ENCODE measurements at places on chromosomes 4 and X.
A peak's percentile ranks its signal among the peaks of the same experiment; 100 is the strongest.

DNA sequence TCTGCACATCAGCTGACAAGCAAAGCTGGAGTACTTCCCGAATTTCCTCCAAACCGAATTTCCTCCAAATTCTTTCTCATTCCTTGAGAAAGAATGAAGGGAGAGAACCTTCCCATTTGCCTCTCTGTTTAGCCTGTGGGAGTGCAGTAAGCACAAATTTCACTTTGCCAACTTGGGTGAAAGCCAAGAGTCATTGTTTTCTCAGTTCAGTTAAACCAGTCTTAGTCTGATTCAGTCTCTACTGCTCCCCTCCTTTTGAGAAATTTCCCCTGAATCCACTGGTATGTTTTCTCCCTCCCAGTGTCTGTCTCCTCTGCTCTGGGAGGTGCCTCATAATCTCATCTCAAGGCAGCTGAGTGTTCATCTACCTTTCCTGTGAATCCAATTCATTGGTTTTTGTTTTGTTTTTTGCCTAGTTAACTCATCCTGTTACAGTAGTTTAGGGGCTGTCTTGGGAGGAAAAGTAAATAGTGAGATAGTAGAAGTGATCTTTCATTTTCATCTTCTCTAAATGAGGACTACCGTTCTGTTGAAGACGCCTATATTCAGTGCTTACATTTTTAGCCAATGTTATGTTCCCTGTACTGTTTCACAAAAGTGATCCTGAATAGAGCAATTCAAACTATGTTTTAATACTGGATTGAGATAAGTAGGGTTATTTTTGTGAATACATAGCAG is 49.0 kb downstream of the SYTL5 start:
- DNase-seq = peak; percentile 57

GRCh38 chr4:39814403-39815185 is 116.7 kb downstream of the UBE2K start:
- peak; percentile 14 for DNase-seq

GRCh38 chrX:70289793-70290770 is at the start of the genes KIF4A and PDZD11:
Gene KIF4A, plus strand, starts transcription at chrX:70290104. Its CDS starts 355 bp downstream, at chrX:70290459.
Gene PDZD11, minus strand, starts transcription at chrX:70289927. Its CDS starts 586 bp downstream, at chrX:70289341.
- DNase-seq = peak; percentile 96

- no peak for DNase-seq
These were observed 51.4 kb upstream of the MSANTD1 start for GRCh38 chr4:3197366-3198105.

GRCh38 chr4:150491132-150492049 is 90.6 kb upstream of the MAB21L2 start:
- no peak for DNase-seq

DNA sequence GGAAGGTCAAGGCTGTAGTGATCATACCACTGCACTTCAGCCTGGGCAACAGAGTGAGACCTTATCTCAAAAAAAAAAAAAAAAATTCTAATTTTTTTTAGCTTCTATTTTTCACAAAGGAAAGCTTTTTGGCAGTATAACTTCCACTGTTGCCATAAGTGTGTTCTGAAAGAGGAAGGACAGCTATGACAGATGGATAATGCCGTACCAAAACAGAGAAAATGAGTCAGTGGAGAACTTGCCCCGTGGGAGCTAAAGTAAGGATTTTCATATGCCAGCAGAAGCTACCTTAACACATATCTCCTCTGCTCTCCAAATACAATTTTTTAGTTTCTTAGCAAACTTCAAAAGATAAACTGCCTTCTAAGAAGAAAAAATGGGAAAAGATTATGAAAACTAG is 43.7 kb downstream of the RPS3A start:
- no peak for DNase-seq

- peak; percentile 89 for DNase-seq
These were observed at the start of gene BEX5 for GRCh38 chrX:102155806-102156179. Gene BEX5, minus strand, starts transcription at chrX:102155977. Its CDS starts 1,712 bp downstream, at chrX:102154265.

DNA sequence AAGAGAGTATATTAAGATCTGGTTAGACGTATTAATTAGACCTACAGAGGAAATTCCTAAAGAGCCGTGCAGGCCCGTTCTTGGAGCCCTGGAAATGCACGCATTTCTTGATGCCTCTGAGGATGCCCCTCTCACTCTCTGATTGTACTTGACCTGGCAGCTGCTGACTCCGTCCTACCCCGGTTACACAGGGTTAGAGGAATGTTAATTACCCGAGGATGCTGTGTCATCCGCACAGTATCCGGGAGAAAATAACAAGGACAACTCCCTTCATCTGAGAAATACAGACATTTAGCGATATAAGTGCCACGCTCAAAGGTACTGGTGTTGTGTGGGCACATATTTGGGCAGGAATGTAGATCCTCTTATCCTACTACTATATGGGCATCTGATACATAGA is 404.6 kb upstream of the FAT1 start:
- no peak for DNase-seq

DNA sequence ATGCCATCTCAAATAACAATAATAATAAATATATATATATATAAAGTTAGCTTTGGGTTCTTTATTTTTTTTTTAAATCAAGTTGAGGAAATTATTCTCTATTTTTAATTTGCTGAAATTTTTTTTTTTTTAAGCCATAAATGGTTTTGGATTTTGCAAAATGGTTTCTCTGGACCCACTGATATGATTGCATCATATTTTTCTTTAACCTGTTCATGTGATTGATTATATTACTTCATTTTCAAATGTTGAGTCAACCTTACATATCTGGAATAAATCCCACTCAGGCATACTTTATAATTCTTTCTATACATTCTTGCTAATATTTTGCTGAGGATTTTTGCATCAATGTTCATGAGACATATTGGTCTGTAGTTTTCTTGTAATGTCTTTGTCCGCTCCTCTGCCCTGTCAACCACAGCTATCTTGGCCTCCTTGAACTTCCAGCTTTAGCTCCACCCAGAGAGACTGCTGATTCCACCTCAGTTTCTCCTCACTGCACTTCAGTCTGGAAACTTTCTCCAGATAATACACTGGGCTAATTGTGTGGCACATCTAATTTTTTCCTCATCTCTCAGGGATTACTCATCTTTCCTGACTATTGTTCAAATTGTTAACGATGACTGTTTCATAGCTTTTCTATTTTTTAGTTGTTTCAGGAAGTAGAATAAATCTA is 160.9 kb upstream of the GIMD1 start:
- DNase-seq = no peak

GRCh38 chrX:53599781-53600396 is 86.6 kb downstream of the HUWE1 start:
- DNase-seq = no peak

DNA sequence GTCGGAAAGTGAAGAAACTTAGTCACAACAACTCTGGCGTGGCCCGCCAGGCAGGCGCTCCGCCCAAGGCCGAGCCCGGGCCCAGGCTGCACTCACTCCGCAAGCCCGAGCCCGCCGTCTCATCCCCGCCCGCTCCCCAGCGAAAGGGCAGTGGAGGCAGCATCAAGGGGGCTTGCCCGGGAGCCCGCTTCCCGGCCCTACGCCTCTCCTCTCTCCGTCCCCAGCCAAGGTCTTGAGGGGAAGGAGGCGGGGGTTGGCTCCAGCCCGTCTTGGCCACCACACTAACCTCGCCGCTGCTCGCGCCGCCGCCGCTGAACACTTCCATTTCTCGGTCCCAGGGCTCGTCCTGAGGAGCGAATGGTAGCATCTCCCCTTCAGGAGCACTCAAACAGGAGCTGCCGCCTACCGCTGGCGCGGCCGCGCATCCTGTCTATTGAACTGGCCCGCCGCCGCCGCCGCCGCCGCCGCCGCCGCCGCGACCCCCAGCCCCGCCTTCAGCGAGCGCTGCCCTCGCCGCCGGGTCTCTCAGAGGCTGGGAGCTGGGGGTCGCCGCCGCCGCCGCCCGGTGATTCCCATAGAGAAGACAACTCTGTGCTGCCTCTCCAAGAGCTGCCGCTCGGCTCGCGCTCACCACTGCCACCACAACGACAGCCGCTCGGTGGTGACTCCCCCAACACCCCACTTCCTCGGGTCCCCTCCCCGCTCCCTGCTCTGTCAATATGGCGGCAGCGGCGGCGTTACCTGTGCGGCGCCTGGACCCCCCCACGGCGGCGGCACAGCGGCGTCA is at the start of gene RPS6KA6:
Gene RPS6KA6 (minus strand): TSS at position 667 of the 787 bp plus-strand sequence. CDS start 300 bp downstream, at position 367.
- no peak for DNase-seq

DNA sequence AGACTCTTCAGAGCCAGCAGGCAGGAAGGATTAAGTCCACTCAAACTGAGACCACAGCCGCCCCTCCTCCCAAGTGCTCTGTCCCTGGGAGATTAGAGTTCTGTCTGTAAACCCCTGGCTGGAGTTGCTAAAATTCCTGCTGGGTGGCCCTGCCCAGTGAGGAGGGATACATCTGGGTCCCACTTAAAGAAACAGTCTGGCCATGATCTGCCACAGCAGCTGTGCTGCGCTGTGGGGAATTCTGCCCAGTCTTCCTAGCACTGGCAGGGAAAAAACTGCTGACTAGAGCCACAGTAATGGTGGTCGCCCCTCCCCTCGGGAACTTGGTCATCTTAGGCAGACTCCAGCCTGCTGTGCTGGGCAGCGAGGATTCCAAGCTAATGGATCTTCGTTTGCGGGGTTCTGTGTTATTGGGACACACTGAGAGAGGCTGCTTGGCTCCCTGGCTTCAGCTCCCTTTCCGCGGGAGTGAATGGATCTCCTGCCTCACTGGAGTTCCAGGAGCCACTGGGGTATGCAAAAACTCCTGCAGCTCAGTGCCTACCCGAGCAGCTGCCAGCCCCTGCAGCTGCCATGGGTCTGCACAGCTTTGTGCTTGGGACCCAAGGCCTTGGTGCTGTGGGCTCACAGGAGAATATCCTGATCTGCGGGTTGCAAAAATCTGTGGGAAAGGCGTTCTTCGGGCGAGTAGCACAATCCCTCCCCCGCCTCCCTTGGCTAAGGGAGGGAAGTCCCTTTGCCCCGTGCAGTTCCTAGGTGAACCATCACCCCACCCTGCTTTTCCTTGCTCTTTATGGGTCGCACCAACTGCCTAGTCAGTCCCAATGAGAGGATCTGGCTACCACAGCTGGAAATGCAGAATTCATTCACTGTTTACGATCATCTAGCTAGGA is 15.7 kb downstream of the ZXDB start:
- DNase-seq = no peak

- peak; percentile 46 for DNase-seq
These were observed 423.3 kb upstream of the TENM3 start for GRCh38 chr4:181819946-181820345.

- DNase-seq = no peak
These were observed 121.2 kb downstream of the VEGFC start for GRCh38 chr4:176671532-176671931.

- no peak for DNase-seq
These were observed 414.4 kb downstream of the SMARCA1 start for GRCh38 chrX:129108936-129109335.

DNA sequence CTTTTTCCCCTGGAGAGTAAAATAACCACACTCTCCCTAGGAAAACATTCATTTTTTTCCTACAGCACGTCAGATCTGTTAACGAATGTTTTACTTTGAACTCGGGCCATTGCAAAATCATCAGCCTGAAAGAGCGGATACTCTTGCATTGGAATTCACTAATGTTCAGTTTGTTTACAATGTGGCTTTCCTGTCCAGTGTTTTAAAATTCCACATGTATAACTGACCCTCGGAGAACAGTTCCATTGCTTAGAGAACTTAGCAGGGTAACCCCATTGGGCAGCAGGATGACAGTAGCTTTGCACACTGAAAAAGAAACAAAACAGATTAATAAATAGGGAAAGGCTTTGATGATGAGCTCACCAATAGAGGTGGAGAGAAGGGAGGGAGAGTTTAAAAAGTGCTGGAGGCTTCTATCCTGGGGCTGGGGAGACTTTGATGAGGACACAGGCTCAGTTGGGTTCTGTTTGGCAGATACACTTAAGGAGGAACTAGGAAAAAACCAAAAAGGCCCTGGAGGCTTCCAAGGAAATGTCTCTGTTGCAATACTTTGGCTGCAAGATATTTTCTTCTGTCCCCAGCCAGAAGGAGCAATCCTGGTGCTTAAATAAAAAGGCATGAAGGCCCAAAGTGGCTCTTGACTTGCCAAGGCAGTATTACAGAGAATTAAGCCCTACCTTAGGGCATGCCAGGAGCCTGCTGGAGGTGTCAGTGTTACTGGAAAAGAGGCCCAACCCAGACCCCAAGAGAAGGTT is 143.1 kb downstream of the ARSF start:
- DNase-seq = peak; percentile 50

DNA sequence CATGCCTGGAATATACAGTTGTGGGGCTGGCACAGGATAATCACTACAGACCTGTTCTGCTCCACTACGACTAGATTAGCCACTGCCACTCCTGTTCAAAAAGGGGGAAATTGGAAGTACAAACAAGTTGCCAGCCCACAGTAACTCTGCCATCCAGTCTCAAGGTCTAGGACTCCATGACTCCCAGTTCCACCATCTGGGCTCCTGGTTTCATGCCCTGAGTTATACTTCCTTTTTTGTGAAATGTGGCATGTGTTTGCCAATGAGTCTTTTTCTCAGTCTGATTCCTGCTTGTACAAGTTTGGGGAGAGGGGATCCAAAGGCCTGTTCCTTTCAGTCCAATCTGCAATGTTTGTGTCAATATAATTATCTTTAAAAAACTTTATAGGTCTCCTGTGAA is 1.0 kb upstream of the BLOC1S4 start:
- DNase-seq = no peak

GRCh38 chr4:47032405-47033106 is 1.2 kb downstream of the GABRB1 start:
- peak; percentile 88 for DNase-seq

DNA sequence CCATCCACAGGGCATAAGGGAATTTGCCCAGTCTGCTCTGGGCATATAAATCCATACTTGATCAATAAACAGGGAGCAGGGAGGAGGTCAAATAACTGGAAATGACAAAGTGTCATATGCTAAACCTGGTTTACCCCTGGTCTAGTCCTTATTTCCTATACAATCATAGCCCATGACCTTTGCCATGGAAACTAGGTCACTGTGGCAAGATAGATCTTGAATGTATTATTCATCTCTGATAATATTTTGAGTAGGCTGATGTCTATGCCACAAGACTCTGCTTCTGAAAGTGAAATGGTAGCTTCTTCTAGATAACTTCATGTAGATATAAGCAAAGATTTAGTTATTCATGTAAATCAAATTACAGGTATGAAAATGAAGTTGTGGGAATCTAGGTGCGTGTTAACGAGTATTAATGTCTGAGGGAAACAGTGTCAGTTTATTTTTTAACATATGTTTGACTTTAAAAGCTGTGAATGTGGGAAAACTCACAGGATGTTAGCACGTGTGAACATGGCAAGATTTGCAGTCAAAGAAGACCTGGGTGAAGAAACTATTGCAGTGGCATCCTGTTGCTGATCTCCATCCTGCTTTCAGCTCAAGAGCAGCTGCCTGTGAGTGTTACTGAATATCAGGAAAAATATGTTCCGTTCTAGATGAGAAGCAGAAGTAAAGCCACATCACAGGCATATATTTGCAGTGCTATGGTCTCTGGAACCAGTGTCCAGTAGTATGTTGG is 81.8 kb upstream of the NDP start:
- DNase-seq = no peak

- no peak for DNase-seq
These were observed 130.1 kb downstream of the RNF150 start for GRCh38 chr4:141003193-141003592.

DNA sequence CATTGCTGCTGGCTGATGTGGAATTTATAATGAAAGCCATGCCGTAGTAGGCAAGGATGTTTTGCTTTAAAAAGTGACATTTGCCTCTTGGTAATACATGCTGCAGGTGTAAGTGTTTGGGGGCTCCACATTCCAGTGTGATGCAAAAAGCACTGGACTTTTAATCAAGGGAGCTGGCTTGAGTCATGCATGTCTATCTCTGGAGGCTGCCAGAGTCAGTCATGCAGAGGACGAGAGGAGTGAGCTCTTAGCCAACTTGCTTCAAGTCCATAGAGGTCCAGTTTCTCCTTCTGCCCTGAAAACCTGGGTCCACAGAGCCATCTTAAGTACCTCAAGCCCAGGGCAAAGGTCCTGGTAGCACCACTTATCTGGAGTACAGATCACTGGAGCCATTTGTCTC is 11.6 kb upstream of the CXCL13 start:
- no peak for DNase-seq

- DNase-seq = no peak
These were observed 12.3 kb upstream of the ENOX2 start for GRCh38 chrX:130915302-130915701.

All from stomach (tissue), 19 donors.